ENCODE measurements at places on chromosomes 5 and 9.
A peak's percentile ranks its signal among the peaks of the same experiment; 100 is the strongest.

- no peak for DNase-seq
Observed at GRCh38 chr5:124630767-124631704, 115.4 kb downstream of the ZNF608 start.

GRCh38 chr5:135269199-135269598, 129.8 kb downstream of the MACROH2A1 start:
- no peak for DNase-seq

DNA sequence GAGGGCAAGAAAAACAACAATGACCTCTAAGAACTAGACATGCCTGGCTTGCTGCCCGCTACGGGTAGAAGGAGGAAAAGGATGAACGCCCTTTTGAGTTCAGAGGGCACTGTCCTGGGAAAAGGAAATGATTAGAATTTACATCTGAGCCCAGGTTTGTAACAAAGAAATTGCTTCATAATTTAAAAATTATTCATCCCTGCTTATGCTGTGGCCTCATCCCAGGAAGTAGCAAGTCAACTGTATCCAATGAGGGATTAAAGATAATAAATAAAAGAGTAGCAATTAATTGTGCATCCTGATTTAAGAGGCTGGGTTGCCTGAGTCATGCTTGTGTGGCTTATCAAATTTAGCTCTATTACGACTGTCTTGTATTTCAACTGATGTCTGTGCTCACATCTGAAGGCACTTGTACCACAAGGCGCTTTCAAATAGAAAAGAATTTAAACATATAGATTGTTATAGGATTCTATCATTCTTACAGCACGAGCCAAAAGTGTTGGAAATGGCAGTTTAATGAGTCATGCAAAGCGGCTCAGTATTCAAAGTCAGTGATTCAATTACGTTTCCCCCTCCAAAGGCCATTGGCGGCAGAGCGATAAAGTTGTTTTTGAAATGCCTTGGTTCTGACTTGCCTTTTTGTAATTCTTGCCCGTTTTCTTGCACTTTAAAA, 40.0 kb upstream of the DMRT1 start:
- DNase-seq: no peak

DNA sequence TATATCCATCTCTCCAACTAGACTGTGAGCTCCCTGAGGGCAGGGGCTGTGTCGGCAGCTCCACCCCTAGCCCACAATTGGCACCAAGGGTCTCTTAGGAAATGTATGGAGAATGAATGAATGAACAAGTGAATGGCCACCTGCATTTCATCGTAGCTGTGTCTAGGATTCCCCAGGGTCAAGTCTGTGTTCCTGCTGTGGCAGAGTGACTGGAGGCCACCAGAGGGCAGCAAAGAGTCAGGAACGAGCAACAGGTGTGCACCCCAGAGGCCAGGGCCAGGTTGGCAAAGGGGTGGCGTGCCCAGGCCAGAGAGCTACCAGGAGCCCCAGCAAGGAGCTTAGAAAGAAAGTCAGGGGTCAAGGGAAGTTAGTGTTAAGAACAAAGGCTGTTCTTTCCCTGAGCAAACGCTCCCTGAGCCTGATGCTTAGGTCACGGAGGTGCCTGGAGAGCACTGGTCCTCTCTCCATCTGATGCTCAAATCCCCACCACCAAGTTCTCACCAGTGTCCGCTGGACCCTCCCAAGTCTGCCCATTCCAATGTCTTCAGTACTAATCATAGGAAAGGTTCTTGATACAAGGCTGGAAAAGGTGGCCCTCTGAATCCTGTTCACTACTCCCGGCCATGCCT, 160.7 kb downstream of the PAX5 start:
- DNase-seq: peak; percentile 77

DNA sequence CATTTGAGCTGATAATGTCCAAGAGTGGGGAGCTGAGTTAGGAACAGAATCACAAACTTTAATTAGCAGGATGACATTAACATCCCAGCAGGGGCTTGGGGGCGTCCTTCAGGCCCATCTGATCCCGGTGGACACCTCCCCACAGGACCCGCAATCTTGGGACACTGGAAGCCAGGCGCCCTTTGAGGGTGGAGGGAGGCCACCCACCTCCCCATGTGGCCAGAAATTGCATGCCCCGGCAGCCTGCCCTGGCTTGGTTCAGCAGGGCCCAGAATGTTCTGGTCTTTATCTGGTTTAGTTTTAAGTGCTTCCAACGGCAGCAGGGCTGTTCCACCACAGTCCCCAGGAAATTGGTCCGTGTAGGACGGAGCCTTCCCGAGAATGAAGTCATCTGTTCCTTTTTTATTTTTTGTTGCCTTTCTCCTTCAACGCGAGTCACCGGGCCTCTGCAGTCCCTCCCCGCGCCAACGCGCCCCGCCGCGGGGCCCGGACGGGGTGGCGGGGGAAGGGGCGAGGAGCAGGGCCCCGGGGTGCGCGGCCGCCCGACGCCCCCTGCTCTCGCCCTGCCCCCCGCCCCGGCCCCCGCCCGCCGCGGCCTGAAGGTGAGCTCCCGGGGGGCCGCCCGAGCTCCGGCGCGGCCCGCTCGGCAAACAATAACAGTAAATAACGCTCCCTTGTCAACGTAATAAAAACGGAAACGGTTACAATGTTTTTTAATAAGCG, 207.9 kb downstream of the C9orf50 start:
- peak; percentile 32 for DNase-seq

DNA sequence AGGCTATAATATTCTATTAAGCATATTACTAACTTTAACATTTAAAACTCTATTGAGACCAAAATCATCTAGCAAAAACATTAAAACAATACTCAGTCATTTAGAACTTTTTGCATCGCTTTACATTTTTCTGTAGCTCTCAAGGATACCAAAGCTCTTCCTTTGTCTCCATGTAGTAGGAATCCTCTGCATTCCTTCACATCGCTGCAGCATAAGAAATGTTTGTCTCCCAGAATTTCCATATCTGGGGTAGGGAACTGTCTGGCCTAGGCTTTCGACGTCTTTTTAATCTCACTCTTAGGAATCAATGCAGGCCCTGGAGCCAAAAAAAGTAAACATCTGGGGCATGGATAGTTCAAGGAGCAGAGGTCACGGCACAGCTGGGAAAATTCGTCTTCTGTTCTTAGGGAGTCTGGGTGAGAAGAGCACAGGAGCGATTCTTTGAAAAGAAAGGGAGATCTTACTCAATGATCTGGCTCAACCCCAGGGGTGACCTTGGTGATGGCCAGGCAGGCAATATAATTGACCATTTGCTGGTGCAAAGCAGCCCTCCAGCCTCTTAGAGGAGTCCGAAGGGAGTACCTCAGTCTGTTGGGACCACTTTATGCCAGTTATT, 23.2 kb upstream of the RAI14 start:
- no peak for DNase-seq

GRCh38 chr9:101569741-101570501, 24.8 kb downstream of the PPP3R2 start:
- no peak for DNase-seq

DNA sequence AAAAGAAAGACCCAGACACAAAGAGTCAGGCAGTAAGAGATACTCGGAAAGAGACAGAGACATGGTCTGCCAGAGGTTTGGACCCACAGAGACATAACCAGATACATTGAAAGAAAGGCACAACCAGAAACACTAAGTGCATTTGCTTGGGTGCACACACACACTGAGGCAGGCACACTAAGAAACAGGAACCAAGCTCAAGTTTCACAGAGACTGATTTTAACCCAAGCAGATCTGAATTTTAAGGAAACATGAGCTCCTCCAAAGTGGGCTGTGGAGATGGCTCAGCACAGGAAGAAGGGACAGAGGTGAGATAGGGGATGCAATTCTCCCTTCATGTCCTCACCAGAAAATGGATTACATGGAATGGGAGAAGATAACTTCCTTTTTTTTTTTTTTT, 9.5 kb downstream of the AQP3 start:
- no peak for DNase-seq

GRCh38 chr9:125794708-125795107, 47.5 kb downstream of the PBX3 start:
- no peak for DNase-seq

- no peak for DNase-seq
Observed at GRCh38 chr5:9342161-9342787, 203.6 kb downstream of the SEMA5A start.

DNA sequence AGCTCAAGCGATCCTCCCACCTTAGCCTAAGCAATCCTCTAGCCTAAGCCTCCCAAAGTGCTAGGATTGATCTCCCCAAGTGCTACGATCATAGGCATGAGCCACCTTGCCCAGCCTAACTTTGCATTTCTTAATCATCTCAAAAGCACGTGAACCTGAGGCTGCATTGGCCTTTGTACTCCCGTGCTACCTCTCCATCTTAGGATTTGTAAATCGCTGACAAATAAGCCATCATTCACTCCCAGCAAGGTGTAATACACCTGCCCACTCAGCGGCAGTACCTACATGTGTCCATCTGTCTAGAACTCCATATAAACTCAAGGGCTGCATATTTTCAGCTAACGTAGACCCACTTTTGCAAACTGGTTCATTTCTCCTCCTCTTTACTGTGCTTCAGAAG, 2.8 kb downstream of the ANKH start:
- DNase-seq: no peak

- no peak for DNase-seq
Observed at GRCh38 chr5:170920196-170920595, 58.4 kb downstream of the RANBP17 start.

DNA sequence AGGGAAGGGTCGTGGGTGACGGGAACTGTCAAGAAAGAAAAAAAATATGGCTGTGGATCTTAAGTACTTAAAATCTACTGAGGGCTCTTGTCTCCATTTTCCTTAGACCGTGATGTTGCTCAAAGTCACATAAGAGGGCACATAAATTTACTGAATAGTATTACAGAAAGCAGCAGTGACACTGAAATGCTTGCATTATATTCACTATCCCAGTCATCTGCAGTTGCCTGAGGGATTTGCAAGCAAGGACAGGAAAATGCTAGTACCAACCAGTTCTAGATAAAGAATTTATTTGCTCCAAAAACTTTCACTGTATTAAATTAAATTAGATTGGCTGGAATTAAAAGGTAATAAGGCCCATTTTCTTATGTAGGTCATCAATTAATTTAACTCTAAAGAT, 106.5 kb upstream of the CCDC152 start:
- no peak for DNase-seq

DNA sequence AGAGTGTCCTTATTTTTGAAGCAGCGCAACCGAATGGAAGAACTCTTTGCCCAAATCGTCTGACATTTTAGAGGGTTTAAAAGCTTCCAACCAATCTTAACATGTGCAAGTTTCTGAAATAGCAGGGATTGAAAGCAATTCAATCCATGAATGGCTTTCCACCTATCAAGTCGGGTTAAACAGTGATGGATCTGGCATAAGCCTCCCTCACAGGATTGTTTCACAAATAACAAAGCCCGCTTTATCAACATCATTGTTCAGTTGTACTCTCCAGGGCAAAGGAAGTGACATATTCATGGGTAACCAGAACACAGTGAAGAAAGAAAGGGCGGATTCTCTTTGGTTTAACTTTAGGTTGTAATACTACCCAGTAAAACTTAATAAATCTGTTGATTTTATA, 497.3 kb downstream of the MTRR start:
- DNase-seq: no peak

DNA sequence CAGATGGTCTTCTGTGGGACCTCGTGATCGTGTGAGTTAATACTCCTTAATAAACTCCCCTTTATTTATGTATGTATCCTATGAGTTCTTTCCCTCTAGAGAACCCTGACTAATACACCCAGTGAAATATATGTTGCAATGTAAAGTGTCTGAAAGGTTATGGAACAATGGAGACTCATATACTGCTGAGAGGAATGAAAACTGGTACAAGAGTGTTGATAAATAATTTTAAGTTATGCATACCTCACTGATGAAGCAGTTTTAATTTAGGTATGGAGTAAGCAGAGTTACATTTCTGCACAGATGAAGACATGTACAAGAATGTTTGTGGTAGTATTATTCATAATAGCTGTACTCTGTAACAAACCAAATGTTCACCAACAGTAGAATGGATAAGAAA, 438.3 kb downstream of the TAF11L14 start:
- DNase-seq: no peak

DNA sequence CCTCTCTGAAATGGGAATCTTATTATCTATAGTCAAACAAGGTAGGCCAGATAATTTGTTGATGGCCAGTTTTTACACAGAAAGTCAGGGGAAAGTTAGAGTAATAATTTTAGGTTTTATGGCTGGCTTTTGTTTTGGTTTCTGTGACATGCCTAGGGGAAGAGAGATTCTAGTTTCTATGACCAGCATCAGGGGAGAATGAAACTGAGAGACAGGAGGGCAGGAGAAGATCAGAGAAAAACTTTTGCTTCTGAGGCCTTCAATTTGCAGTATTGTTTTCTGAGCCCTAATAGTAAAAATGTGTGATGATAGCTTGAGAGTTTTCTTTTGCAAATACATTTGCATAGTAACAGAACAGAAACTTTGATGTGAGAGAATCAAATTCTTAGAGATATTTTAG, 564.3 kb downstream of the ZNF608 start:
- no peak for DNase-seq

- peak; percentile 40 for DNase-seq
Observed at GRCh38 chr9:75185585-75186170, 97.4 kb downstream of the OSTF1 start.

DNA sequence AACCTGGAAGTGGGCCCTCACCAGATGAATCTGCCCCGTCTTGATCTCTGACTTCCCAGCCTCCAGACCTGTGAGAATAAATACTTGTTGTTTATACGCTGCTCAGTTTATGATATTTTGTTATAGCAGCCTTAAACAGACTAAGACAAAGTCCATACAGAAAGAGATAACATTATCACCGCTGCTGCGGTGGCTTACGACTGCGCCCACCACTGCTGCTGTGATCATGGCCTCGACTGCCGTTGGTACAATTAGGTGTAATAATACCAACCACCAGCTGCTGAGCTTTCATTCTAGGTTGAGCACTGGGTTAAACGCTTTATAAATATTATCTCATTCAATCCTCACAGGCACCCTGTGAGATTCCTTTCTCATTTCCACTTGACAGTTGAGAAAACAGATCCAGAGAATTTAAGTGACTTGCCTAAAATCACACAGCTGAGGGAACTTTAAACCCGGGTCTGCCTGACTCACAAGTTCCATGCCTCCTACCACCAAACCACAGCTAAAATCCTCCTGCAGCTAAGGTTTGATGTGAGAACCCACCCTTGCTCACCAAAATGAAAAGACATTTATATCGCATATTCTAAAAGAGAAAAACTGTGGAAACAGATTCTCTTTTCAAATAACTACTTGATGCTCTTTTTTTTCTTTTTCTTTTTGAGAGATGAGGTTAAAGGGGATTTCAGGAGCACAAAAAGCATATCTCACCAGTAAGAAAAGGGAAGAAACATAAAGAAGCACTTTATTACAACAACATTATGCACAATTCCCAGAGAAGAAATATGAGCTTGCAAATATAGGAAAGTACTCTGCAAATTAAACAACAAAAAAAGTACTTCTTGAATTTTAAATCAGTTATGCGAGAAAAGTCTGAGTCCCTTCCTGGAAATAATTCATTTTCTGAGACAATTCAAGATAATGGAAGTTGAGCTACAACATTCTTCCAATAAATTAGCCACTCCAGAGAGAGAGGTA, 23.9 kb downstream of the GOLM1 start:
- DNase-seq: no peak

DNA sequence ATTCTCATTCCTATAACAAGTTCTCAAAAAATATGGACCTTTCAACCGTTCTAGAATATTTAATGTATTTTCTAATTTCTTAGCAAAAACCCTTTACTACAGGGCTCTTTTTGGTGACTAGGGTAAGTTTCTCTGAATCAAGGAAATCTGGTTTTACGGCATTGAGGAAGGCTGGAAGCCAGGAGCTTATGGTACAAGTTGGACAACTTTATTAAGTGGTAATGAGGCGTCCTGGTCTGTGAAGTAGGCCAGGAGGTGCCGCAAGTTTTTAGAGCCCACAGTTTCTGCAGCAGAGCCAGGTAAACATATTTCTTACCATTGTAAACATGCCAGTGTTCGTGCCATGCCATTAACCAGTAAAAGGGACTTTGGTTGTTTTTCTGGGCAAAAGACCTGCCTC, 14.6 kb upstream of the C1QTNF3 start:
- DNase-seq: no peak
